CD4-positive, CD25-positive, alpha-beta regulatory T cell (primary cell): ENCODE measurements at places on chromosomes 1 and 21.

DNA sequence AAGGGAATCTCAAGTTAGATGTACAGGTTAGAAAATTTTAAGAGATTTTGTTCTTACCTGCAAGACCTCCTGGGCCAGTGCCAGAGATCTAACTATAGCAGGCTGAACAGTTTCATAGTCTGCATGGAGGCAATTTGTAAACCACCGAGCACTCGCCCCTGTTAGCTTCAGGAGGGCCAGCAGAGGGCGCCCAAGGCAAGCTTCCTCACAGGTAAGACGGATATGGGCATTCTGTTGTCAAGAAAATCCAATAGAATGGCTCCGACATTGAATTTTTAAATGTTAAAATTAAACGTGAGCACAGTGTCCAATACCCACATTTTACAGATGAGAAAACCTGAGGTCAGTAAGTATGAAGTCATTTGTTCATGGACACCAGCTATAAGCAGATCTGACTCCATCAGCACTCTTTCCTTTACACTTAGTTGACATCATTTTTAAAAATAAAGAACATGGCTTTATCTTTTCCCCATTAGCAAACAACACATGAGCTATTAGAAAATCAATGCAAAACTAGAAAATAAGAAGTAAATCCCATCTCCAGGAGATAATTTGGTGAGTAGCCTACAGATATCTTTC, 2.2 kb downstream of the REG4 start:
- H3K4me1 ChIP-seq: no peaks in the 10 kb centered on the region
- H3K27ac ChIP-seq: no peak overlapping the region
- H3K36me3 ChIP-seq: no peaks in the 10 kb centered on the region
- peaks cover 14% of the 10 kb centered on the region for H3K27me3 ChIP-seq
- no peak overlapping the region for H3K4me3 ChIP-seq

- no peak overlapping the region for H3K4me3 ChIP-seq
- H3K4me1 ChIP-seq: no peaks in the 10 kb centered on the region
- no peak for DNase-seq
Measured at GRCh38 chr1:161330346-161330745, 16.2 kb downstream of the SDHC start.

- H3K27me3 ChIP-seq: no peaks in the 10 kb centered on the region
- H3K27ac ChIP-seq: no peak overlapping the region
- DNase-seq: no peak
Measured at GRCh38 chr1:215595231-215595630, 28.1 kb downstream of the KCTD3 start.

- H3K4me3 ChIP-seq: no peak overlapping the region
- no peak overlapping the region for H3K27ac ChIP-seq
- no peak for DNase-seq
- no peaks in the 10 kb centered on the region for H3K4me1 ChIP-seq
- H3K27me3 ChIP-seq: no peaks in the 10 kb centered on the region
Measured at GRCh38 chr1:7526867-7527732, 244.0 kb upstream of the VAMP3 start.

- no peak for DNase-seq
- no peaks in the 10 kb centered on the region for H3K27me3 ChIP-seq
- H3K27ac ChIP-seq: no peak overlapping the region
- H3K36me3 ChIP-seq: peaks cover 32% of the 10 kb centered on the region
- H3K4me3 ChIP-seq: no peak overlapping the region
- H3K4me1 ChIP-seq: no peaks in the 10 kb centered on the region
Measured at GRCh38 chr1:36134505-36135329, 9.7 kb upstream of the COL8A2 start.

GRCh38 chr1:16724718-16725438, 15.4 kb upstream of the RNU1-4 start:
- no peaks in the 10 kb centered on the region for H3K4me1 ChIP-seq
- H3K27ac ChIP-seq: no peak overlapping the region
- H3K36me3 ChIP-seq: no peaks in the 10 kb centered on the region
